ENCODE measurements at places on chromosomes 6 and 20. TPM values are rescaled to one million over a fixed set of nuclear protein-coding genes. Genes with fewer than 3 reads are reported as not detected.

STMND1 gene
- polyA plus RNA-seq = not detected

FUT9 gene
- 0.85 TPM for polyA plus RNA-seq

STX11 gene
- polyA plus RNA-seq = 0.20 TPM

SLC39A7 gene
- 70.2 TPM for polyA plus RNA-seq

CFB gene
- 0.09 TPM for polyA plus RNA-seq

TFAP2D gene
- polyA plus RNA-seq = not detected

TBX18 gene
- polyA plus RNA-seq = 0.02 TPM

FAM83C gene
- polyA plus RNA-seq = not detected

BPIFB4 gene
- not detected for polyA plus RNA-seq

ABCF1 gene
- polyA plus RNA-seq = 59.5 TPM

NKX2-2 gene
- polyA plus RNA-seq = not detected

ERVFRD-1 gene
- not detected for polyA plus RNA-seq

CD83 gene
- polyA plus RNA-seq = 2.8 TPM

PLG gene
- not detected for polyA plus RNA-seq

SGK2 gene
- 0.21 TPM for polyA plus RNA-seq

ARFGEF3 gene
- 5.6 TPM for polyA plus RNA-seq

KIF25 gene
- 1.5 TPM for polyA plus RNA-seq
